Activated T-helper 1 cell treated with anti-CD3 and anti-CD28 coated beads, Interleukin-2, amount 50 U/mL, for 16 hours (primary cell): ENCODE measurements at places on chromosomes 1 and 21.

DNA sequence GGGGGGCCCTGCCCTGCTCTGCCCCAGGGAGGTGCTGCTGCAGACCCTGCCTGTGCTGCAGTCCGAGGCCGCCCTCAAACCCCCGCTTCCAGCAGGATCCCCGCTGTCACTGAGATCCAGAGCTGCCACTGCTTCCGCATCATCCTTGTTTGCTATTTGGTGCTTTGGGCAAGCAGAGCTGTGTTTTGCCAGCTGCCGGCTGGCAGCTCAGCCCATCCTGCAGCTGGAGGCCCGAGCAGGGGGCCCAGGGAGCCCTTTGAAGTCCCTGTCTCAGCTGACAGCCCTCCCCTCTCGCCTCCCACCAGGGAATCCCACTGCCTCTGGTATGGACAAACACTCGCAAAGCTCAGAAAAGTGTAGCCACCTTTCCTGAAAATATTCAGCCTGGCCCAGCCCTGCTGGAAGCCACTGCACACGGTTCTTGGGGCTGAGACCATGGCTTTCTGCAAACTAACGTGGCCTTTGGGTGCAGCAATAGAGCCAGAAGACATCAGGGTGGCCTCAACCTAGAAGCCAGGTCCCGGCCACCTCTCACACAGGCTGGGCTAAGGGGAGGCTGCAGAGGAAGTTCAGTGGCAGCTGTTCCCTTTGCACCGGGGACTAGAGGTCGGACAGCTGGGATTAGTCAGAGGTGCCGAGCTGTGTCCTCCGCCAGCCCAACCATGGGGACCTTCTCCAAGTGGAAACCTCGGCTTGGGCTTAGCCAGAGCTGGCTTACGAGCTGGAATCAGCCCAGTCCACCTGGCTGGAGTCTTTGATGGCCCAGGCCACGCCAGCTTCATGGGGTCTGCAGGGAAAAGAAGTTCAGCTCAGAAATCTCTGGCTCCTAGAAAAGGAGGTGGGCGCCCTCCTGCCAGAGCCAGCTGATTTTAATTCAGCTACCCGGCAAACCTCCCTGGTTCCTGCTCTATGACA lies 107.1 kb downstream of the SPSB1 start:
- no peak for DNase-seq

DNA sequence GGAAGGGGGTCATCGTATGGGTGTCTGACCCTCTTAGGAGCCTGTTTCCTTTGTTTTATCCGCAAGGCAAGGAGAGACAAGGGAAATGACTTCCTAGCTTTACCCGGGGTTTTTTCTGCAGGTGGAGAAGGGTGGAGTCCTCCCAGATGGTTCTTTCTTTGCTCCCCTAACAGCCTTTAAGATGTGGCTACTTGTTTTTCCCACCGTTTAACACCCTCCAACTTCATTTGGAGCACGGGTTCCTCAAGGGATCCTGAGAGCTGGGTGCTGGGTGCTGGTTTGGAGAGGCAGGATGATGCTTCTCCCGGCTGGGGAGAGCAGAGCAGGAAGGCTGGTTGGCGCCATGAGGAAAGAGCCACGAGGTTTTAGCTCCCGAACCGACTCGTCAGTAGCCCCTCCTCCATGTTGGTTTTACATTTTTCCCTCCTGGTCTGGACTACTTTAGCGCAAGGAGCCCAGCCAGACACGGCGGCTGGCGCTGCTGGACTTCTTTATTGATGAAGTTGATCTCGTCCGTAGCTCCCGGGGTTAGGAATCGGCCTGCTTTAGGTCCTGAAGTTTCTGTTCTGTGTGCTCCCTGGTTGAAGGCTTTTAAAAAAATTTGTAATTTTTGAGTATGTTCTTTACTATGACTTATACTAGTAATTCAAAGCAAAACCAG lies 1.4 kb downstream of the UCK2 start:
- DNase-seq = no peak

DNA sequence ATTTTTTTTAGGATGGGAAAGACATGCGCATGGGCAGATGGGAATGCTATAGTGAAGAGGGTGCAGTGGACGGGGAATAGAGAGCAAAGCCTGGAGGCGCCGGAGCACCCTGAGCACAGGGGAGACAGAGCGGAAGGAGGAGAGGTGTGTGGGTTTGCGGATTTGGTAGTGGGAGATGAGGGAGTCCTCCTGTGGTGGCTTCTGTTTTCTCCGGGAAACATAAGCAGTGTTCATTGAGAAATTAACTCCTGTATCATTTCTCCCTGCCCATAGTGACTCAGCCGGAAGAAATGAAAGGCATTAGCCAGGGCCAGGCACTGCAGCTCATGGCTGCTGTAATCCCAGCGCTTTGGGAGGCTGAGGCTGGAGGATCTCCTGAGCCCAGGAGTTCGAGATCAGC lies 4.7 kb upstream of the PTPRF start:
- DNase-seq = no peak

- DNase-seq = no peak
These were observed 21.4 kb downstream of the FOXO6 start for GRCh38 chr1:41382480-41383090.

- no peak for DNase-seq
These were observed 67.8 kb upstream of the POU3F1 start for GRCh38 chr1:38114241-38115026.

DNA sequence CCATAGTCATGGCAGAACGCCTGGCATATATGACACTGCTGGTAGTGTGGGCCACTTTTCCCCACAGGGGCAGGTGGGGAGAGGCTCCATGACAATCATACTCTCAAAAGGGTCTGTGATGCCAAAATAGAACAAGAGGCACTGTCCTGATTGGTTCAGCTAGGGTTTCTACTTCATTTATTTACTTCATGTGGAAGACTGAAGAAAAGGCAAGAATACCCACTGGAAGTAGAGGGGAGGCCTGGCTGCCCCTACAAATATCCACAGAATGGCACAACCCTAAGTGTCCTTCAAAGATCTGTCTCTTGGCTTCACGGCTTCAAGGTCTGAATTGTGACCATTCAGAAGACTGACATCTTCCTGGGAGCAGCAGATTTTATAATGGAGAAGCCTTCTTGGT lies 4.5 kb upstream of the SFT2D2 start:
- no peak for DNase-seq

- no peak for DNase-seq
These were observed 218.1 kb upstream of the PKN2 start for GRCh38 chr1:88466011-88466410.

- no peak for DNase-seq
These were observed 210.5 kb downstream of the LMO4 start for GRCh38 chr1:87539147-87539546.

DNA sequence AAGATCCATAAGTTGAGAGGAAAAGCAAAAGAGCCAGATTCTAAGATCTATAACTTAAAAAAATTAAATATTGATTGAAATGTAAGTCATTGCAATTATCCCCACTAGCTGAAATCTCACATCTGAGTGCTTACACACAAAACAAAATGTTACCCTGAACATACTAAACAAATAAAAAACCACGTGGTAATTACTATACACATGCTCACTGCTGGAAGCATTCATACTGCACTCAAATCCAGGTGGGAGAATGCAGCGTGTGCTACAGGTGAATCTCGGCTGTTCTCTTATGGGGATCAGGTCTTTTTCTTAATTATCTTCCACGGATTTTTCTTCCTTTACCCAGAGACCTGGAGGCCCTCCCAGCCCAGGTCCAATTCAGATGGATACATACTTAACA lies 74.3 kb downstream of the SDC3 start:
- no peak for DNase-seq

- DNase-seq = no peak
These were observed 239.2 kb downstream of the ATG4C start for GRCh38 chr1:63023171-63023570.

DNA sequence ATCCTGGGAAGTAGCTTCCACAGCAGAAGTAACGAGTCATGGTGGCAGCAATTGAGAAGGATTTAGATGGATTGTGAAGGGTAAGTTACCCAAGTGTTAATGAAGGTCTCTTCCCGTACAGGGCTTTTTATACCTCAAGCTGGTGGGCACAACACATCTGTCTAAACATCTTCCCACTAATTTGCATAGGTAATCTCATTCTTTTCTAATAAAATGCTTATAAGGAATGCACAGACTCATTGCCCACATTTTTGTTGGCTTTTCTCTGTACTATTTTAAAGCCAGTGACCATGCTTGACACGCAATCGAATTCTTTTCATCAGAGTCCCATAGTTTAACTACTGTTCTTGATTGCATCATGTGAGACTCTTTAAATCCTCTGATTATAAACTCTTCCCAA lies at the start of gene KRTAP7-1:
KRTAP7-1 (minus strand) TSS at position 101 of the 400 bp plus-strand sequence; CDS start at position 40, 61 bp downstream.
- no peak for DNase-seq

DNA sequence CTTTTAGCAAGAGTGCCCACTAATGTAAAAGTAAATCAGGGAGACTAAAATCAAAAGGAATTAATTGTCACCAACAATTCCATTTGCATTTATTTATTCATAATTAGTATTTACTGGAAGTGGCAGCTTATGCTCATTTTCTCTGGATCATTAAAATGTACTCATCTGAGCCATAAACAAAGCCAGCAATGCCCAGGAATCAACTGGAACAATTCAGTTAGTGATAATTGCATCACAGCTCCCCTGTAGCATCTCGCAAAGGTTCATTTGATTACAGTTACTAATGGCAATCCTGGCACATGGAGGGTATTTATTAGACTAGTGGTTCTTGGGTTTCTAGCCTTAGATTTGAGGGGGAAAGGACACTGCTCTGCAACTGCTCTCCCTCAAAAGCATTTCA lies 92.7 kb upstream of the C1orf21 start:
- DNase-seq = no peak

DNA sequence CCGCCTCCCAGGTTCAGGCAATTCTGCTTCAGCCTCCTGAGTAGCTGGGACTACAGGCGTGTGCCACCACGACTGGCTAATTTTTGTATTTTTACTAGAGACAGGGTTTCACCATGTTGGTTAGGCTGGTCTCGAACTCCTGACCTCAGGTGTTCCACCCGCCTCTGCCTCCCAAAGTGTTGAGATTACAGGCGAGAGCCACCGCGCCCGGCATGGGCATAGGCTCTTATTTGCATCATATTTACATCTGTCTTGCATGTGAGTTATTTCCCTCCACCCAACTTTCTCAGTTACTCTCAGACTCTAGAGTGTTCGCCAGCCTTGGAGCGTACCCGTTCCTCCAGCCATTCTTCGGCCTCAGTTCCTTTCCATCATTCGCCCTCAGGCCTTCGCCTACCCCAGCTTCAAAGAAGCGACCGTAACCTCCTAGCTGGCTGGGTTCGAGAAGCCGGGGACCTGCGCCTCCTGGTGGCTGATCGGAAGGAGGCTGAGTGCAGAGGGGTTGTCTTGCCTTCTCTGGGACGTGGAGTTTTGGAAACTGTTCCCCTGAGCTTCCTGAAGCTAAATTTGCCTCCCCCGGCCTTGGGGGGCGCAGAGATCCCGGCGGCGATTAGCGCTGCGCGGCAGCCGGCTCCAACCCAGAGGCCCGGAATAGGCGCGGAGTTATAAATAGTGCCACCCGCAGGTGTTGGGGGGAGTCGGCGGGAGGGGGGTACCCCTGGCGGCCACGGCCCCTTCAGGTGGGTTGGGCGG lies 3.6 kb upstream of the ZBTB7B start:
- DNase-seq = no peak

GRCh38 chr1:230737622-230738262 lies 9.4 kb upstream of the CAPN9 start:
- DNase-seq = no peak

GRCh38 chr21:42509244-42509643 lies 4.4 kb upstream of the SLC37A1 start:
- DNase-seq = no peak

DNA sequence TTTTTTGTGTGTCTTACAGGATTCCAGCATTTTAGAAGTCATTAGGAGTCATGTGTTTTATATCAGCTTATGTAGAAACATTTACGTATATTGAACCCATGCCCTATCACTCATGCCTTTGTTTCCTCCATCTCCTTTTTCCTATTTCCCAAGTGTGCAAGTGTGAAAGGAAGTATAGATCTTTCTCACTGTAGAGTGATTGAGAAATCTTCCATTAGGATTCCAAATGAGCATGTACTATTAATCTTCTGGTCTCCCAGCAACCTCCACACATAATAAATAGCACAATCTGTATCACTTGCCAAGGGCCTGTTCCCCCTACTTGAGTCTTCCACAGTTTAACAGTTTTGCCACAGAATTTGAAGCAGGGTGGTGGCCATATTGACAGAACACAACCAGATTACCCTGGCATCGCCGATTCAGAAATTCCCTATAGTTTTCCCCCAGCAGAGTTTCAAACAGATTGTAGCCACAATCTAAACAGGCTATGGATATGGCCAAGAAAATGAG lies 1052.8 kb downstream of the TTLL7 start:
- DNase-seq = no peak

- DNase-seq = no peak
These were observed 75.7 kb upstream of the KIF26B start for GRCh38 chr1:245079021-245079609.

GRCh38 chr1:54715493-54716298 lies at the start of gene TTC4:
Gene TTC4, plus strand, starts transcription at chr1:54715861. Its CDS starts 48 bp downstream, at chr1:54715909.
- DNase-seq = peak; percentile 76

- no peak for DNase-seq
These were observed 78.0 kb downstream of the PDE9A start for GRCh38 chr21:42731264-42732032.

DNA sequence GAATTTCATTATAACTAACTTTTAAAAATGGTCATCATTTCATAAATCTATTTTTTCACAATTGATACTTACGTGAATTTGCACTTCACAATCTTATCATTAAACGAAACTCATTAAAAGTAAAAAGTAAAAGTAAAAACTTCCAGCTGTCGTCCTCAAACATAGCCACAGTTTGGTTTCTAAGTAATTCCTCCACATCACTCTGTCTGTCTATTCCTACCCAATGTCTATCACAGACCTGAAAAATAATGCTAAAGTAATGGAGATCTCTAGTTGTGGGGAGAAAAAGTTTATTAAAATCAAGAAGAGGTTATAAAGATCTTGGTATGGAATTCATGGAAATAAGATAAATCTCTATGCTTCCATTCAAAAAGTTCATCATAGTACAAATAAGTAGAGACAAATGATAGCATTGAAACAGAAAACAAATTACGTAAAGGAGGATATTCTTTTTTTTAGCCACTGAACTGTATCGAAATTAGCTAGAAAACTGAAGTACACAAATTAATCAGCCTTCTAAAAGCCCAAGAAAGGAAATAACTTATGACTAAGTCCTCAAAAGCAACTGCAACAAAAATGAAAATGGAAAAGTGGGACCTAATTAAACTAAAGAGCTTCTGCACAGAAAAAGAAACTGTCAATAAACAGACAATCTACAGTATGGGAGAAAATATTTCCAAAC lies 148.6 kb downstream of the TIAM1 start:
- DNase-seq = no peak

DNA sequence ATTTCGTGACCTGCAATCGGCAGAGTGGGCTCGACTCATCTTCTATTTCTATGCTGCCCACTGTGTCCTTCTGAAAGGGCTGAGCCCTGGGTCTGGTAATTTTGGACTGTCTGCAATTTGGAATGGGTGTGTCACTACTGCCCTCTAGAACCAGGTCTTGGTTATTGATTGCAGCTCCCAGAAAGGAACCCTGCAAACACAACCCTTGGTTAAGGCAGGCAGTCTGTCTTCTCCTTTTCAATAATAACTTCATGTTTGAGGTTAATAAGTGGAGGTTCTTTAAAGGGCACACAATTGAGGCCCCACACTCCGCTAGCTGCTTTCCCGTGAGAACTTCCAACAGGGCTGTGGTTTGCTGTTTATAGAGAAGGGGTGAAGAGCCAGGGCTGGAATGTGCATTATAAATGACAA lies 79.9 kb upstream of the LYST start:
- no peak for DNase-seq

GRCh38 chr1:160108888-160109662 lies 6.5 kb upstream of the ATP1A2 start:
- no peak for DNase-seq

GRCh38 chr1:215215846-215216245 lies 133.3 kb downstream of the KCNK2 start:
- DNase-seq = no peak
